ENCODE measurements at places on chromosomes 11 and 22. TPM values are rescaled to one million over a fixed set of nuclear protein-coding genes. Genes with fewer than 3 reads are reported as not detected.
A peak's percentile ranks its signal among the peaks of the same experiment; 100 is the strongest.

Gene GLYAT
- 1.4 TPM for total RNA-seq

Gene OR8B12
- not detected for total RNA-seq

DNA sequence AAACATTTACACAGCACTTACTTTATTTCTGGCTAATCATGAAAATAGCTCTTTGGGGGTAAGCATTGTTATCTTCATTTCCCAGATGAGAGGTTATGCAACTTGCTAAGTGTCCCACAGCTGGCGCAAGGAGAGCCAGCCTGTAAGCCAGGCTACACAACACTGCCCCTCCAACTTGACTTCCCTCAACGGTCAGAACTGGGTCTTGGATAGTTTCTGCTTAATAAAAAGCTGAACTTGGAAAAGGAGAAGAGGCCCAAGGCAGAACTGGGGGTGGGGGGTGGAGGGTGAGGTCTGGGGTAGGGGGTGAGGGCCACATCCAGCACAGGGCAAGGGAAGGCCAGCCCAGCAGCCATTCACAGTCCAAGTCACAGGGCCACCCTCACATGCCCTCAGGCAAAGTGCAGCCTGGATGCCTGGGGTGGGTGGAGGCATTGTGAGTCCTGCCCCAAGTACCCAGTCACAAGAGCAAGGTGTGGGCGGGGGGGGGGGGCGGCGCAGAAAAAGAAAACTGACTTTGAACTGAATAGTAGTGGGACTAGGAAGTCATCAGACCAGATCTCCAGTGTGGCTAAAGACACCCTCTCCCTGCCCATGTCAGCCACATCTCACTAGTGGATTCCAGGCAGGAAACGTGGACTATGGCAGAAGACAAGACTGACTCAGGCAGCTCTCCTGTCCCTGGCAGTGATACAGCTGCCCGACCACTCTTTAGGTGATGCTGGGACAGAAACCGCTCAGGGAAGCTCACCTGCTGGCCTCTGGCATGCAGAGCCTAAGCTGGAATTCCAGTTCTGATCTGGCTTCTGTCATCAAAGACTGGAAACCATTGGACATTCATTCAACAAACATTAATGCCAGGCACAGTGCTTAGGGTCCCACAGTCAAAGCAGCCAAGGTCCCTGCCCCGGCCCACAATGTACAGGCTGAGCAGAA, 52.4 kb downstream of the PACSIN2 start:
- DNase-seq = no peak

GRCh38 chr11:34856251-34856650, 59.9 kb downstream of the APIP start:
- DNase-seq = no peak

DNA sequence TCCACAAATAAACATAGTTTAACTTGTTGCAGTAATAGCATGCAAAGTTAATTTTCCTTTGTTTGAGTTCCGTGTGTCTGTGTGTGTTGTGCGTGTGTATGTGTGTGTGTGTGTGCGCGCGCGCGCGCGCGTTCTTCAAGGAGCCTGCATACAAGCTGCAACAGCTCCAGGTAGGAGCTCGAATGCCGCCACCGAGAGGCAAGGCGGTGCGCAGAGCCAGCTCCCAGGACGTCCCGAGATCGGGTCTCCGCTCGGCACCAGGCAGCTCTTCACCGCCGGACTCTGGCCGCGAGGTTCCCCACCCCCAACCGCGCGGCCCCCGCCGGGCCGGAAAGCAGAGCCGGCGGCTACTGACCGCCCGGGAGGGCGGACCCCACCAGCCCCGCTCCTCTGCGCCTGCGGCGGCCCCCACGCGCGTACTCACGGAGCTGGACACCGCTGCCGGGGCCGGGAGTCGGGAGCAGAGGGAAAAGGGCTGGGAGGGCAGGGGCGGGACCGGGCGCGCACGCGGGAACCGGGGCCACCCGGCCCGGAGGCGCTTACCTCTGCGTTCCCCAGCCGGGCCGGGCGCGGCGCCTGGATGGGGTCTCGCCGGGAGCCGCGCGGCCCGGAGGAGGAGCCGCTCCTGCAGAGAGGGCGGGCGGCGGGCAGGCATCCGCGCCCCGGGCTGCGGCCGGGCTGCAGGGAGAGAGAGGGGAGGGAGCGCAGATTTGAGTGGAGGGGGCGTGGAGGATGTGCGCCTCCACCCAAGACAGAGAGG, 40.4 kb upstream of the AKIP1 start:
- DNase-seq = peak; percentile 72

GRCh38 chr11:6778518-6778917, 4.3 kb upstream of the OR2AG1 start:
- no peak for DNase-seq

DNA sequence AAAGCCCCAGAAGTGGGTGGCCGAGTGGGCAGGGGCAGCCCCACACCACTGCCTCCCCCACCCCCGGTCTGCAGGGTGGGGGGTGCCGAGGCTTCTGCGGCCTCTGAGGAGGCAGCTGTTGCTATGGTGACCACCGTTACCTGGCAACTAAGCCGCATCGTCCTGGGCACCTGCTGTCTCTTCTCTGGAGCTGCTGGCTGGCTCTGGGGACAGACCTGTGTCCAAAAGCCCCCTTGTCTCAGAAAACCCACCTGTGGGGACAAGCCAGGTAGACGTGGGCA, 79.9 kb upstream of the PRR5 start:
- no peak for DNase-seq

DNA sequence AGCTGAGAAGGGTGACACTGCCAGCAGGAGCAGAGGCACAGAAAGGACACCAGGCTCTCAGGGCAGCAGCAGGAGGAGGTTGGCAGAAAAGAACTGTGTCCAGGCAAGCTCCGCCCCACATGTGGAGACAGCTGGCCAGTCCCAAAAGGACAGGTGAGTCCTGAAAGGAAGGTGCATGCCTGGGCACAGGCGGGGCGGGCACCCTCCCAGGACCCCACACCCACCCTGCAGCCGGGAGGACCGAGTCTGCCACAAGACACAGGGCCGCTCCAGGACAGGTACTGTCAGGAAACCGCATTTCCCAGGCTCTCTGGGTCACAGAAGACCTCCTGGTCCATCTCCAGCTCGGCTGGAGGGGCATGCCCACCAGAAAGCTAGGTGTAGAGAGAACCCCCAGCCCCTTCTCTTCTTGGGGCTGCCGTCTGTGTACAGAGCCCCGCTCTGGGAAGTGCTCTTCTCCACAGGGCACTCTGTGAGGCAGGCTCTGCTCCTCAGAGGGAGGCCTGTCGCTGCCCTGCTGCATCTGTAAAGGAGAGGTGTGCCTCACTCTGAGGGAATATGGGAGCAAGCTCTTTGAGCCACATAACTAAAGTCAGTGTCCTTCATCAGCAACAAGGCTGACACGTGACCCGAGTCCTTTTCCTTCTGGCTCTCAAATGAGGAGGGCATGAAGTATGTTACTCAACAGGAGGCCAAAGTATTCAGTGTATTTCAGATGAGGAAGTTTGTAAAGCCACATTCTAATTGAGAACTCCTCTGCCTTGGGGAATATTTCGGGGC, 50.5 kb downstream of the CLTCL1 start:
- DNase-seq = no peak

DNA sequence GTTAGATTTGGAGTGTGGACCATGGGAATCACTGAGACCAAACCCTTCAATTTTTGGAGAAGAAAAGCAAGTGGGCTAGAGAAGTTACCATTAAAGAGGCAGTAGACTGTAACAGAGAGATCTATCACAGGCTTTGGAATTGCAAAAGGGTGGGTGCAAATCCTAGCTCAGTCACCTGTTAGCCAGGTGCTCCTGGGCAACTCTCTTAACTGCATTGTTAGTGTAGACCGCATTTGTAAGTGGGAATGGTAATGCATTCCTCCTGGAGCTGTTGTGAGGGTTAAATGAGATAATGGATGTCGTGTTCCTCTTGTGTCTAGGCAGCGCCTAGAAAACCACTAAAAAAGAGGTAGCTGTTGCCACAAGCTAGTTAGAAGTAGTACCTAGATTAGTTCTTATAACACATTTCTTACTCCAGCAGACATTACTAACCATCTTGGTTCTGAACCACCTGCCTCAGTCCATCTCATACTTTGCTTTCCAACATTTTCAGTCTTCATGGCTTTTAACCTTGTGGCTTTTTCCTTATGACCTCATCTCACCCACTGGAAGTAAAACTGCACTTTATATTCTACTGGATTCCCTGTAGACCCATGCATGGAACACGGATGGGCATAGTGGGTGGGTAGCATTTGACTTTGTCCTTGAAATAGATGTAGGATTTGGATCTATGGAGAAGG, 153.0 kb downstream of the HIPK3 start:
- DNase-seq = no peak

GRCh38 chr22:28034145-28034759, 115.2 kb upstream of the PITPNB start:
- no peak for DNase-seq

DNA sequence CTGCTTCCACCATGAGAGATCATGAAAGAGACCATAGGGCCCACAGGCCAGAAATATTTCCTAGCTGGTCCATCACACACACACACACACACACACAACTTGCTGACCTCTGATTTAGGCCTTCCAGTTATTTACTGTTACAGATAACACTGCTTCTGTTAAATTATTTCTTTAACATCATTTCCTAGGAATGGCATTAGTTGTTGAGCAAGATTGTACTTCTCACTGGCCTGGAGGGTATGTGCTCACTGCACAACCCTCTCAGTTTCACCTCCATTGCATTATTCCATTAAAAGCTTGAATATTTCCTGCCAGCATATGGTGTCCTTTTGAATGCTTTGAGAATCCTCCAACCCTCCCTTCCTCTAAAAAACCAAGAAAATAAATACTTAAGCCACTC, 104.4 kb downstream of the MICAL2 start:
- no peak for DNase-seq

- peak; percentile 89 for DNase-seq
These were observed 21.6 kb downstream of the LRRC55 start for GRCh38 chr11:57203359-57203758.

- no peak for DNase-seq
These were observed 1187.3 kb upstream of the CNTN5 start for GRCh38 chr11:97833412-97833811.

DNA sequence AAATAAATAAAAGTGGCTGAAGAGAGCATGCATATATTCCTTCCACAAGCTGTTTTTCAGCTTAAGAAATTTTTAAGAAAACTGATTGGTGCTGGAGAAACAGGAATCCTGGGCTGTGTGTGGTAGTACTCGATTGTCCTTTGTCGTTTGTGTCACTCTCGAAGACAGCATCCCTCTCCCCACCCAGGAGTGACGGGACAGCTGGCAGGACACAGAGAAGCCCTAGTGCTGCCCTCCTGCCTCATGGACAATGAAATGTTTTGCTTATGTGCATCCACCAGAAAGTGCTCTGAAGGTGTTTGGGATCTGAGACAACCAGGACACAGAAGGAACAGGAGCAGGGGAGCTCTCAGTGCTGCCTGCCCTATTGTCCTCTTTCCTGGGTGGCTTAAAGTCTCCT, 12.8 kb downstream of the PLAAT4 start:
- no peak for DNase-seq

DNA sequence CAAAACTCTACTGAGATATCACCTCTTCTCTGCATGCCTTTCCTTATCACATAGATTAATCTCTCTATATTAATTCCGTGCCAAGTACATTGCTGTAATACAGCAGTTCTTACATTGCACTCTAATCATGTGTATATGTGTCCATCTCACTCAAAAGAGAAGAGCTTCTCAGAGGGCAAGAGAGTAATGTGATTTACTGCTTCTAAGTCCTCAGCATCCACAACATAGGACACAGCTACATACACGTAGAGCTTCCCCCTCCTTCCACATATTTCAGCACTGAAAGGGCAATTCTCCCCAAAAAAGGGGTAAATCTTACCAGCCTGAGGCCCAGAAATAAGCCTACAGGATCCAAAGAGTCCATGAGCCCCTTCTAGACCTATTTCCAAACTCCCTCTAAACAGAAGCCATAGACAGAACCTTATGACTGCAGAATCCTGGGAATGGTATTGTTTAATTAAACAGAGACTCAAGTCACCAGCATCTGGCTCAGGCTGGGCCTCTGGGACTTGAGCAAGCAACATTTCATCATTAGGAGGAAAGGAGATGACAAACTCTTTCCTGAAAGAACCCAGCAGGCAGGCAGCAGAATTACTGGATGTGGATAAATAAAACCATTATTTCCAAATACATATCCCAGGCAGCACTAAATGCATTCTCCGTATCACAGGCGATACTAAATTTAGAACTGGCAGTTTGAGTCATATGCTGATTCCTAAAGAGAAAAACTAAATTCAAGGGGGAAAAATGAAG, 87.2 kb downstream of the KCNC1 start:
- DNase-seq = peak; percentile 77
